Esophagus squamous epithelium (tissue), 5 donors: ENCODE measurements at places on chromosomes 13 and 19. TPM values are rescaled to one million over a fixed set of nuclear protein-coding genes. Genes with fewer than 3 reads are reported as not detected.

Gene ZNF506
- total RNA-seq = 21.4 TPM

Gene SIGLEC8
- total RNA-seq = 1.2 TPM

Gene SULT2A1
- not detected for total RNA-seq

Gene ZNF414
- total RNA-seq = 4.0 TPM

Gene SIGLEC9
- 1.4 TPM for total RNA-seq

Gene KIR3DL2
- total RNA-seq = not detected

GRCh38 chr13:29922281-29922821 is 71.9 kb upstream of the UBL3 start:
- H3K36me3 ChIP-seq = no peaks in the 10 kb centered on the region
- peak overlapping the region; percentile 93 for H3K27ac ChIP-seq
- no peaks in the 10 kb centered on the region for H3K27me3 ChIP-seq

- no peak overlapping the region for H3K27ac ChIP-seq
- H3K4me3 ChIP-seq = no peak overlapping the region
- H3K36me3 ChIP-seq = no peaks in the 10 kb centered on the region
- no peak for DNase-seq
- H3K4me1 ChIP-seq = peaks cover 10% of the 10 kb centered on the region
These were observed 50.1 kb upstream of the C13orf46 start for GRCh38 chr13:114023716-114024602.

DNA sequence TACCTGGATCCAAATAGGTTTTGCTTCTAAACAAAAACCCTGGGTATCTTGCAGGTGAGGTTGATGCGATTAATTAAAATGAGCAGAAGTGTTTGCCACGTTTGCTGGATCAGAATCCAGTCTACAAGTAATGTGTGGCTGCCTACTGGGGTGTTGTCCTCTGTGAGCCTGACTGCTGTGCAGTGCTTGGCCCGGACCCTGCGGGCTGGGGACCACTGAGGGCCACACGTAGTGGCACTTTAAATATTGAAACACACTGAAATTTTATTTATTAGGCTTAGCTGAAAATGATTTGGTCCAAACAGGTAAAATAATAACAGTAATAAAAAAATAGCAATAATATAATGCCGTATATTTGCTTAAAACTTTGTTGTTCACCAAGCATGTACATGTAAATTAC is 338.0 kb downstream of the MYO16 start:
- H3K27ac ChIP-seq = no peak overlapping the region
- no peaks in the 10 kb centered on the region for H3K27me3 ChIP-seq
- no peaks in the 10 kb centered on the region for H3K4me1 ChIP-seq
- no peak for DNase-seq
- no peaks in the 10 kb centered on the region for H3K36me3 ChIP-seq

- no peaks in the 10 kb centered on the region for H3K36me3 ChIP-seq
- H3K27me3 ChIP-seq = peaks cover 38% of the 10 kb centered on the region
- DNase-seq = no peak
- peaks cover 51% of the 10 kb centered on the region for H3K4me1 ChIP-seq
These were observed at the start of gene FXYD7 for GRCh38 chr19:35143231-35143715. TSS of gene FXYD7 (plus strand) at chr19:35143255. CDS start at chr19:35143334, 79 bp downstream.

DNA sequence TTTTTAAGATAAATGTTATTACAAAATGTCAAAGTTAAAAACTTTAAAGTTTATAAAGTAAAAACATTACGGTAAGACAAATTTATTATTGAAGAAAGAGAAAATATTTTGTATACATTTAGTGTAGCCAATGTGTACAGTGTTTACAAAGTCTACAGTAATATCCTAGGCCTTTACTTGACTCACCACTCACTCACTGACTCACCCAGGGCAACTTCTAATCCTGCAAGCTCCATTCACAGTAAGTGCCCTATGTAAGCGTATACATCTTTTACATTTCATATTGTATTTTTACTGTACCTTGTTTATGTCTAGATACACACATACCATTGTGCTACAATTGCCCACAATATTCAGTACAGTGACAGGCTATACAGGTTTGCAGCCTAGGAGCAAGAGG is 448.2 kb downstream of the KCTD12 start:
- H3K27me3 ChIP-seq = no peaks in the 10 kb centered on the region
- H3K36me3 ChIP-seq = no peaks in the 10 kb centered on the region
- no peak overlapping the region for H3K27ac ChIP-seq
- no peak for DNase-seq

DNA sequence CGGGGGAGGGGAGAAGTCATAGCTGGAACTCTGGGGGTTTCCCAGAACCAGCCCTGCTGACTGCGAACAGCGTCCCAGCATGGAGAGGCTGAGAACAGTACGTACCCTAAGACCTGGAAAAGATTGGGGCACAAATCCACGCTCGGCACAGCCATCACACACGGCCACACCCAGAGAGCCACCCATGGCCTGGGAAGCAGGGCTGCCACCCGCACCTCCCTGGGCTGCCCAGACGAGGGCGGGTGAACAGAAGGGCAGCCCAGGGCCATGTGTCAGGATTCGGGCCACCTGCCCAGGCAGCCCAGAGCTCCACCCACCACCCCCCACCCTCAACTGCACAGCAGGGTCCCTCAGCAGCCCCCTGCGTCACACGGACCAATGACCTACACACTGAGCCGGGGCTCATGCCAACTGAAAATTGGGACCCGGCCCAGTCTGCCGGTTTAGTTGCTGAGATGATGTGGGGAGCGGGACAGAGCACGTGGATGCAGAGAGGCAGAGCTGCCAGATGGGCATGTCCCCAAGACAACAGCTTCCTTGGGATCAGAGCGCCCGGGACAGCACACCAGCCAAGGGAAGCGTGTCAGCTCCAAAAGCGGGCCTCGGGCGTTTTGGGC is 8.5 kb downstream of the UBXN6 start:
- peaks cover 18% of the 10 kb centered on the region for H3K4me1 ChIP-seq
- H3K27ac ChIP-seq = peak overlapping the region; percentile 83
- H3K36me3 ChIP-seq = peaks cover 100% of the 10 kb centered on the region
- H3K4me3 ChIP-seq = no peak overlapping the region

- DNase-seq = no peak
- H3K27ac ChIP-seq = peak overlapping the region; percentile 95
- no peaks in the 10 kb centered on the region for H3K27me3 ChIP-seq
These were observed 1.4 kb downstream of the USP12 start for GRCh38 chr13:27170221-27170515.
